Endothelial cell (in vitro differentiated cells): ENCODE measurements at places on chromosomes 7 and 10.

DNA sequence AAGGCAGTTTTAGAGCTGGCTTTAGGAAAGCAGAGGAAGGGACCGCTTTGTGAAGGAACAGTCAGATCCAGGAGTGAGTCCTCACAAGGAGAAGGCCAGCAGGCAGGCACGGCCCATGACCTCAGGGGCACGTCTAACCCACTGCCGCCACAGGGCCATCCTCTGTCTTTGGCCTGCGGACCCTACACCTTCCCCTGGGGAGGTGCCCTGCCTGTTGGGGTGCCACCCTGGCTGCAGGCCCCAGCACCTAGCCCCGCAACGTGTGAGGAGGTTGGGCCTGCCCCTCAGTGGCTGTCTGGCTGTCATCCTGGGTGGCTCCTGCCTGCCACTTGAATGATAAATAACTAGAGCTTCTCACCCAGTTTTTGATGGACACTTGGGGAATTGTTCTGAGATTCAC is 31.0 kb upstream of the TRIM8 start:
- DNase-seq = no peak
- peaks cover 54% of the 10 kb centered on the region for H3K4me1 ChIP-seq
- H3K36me3 ChIP-seq = peaks cover 31% of the 10 kb centered on the region
- H3K4me3 ChIP-seq = no peak overlapping the region

GRCh38 chr7:117841611-117842010 is 31.6 kb downstream of the CTTNBP2 start:
- no peak overlapping the region for H3K4me3 ChIP-seq
- no peak overlapping the region for H3K27ac ChIP-seq
- no peak for DNase-seq

- DNase-seq = no peak
- H3K27me3 ChIP-seq = peaks cover 1% of the 10 kb centered on the region
- peaks cover 7% of the 10 kb centered on the region for H3K4me1 ChIP-seq
- H3K4me3 ChIP-seq = no peak overlapping the region
These were observed 133.6 kb upstream of the ASAH2 start for GRCh38 chr10:50384898-50385297.

DNA sequence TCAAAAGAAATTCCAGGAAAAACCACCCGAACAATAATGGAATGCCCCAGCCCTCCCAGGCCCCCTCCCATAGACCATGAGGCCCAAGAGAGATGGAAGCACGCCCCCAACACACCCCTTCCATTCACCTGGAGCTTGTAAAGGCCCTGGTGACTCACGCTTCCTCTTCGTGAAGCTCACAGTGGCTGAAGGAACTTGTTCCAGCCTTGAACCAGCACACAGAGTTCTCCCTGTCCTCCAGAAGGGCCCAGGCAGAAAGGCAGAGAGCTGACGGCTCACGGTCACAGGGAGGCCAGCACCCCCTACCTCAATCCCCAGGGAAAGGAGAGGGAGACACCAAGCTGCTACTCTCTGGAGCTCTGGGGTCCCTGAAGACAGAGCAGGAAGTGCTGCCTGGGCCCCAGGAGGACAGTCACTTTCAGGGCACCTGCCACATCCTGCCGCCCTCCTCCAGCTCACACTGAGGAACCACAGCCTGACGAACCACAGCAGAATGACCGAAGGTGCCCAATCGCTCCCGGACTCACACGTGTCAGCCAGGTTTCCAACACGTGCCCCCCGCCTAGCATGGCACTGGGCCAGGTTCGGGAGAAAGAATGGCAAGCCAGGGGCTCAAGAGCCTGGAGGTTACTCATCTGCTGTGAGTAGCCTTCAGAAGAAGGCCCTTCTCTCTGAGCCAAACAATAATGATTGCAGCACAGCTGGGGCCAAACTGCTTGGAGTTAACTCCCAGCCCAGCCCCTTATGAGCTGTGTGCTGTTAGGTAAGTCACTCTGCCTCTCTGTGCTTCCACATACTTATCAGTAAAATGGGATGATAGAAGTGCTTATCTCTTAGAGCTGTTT is 52.8 kb downstream of the DLG5 start:
- DNase-seq = no peak
- peak overlapping the region; percentile 42 for H3K27ac ChIP-seq
- peaks cover 10% of the 10 kb centered on the region for H3K36me3 ChIP-seq
- peak overlapping the region; percentile 12 for H3K4me3 ChIP-seq
- peaks cover 54% of the 10 kb centered on the region for H3K4me1 ChIP-seq
- H3K27me3 ChIP-seq = peaks cover 17% of the 10 kb centered on the region

DNA sequence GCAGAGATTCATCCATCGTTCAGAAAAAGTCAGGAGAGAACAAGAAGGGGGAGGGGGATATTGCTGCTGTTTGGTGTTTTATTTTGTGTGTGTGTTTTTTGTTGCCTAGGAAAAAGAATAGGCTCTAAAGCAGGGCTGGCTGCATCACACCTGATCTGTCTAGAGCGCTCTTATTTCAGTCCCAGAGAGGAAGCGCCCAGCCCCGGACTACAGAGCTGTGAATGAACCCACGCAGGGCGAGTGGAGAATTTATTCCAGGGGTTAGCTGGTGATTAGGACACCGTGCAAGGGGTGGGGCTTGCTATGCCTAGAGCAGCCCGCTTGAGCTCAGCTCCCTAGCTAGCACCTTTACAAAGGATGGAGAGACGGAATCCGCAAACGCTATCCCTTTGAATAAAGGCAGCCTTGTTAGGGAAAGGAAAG is 621 bp upstream of the FAM13C start:
- DNase-seq = peak; percentile 50
- H3K4me3 ChIP-seq = peak overlapping the region; percentile 85
- H3K27ac ChIP-seq = peak overlapping the region; percentile 87
- H3K4me1 ChIP-seq = peaks cover 51% of the 10 kb centered on the region
- H3K36me3 ChIP-seq = no peaks in the 10 kb centered on the region

GRCh38 chr10:71231206-71231605 is 18.8 kb downstream of the UNC5B start:
- peaks cover 7% of the 10 kb centered on the region for H3K27me3 ChIP-seq
- no peak overlapping the region for H3K4me3 ChIP-seq
- H3K4me1 ChIP-seq = peaks cover 58% of the 10 kb centered on the region
- H3K36me3 ChIP-seq = peaks cover 14% of the 10 kb centered on the region
- no peak overlapping the region for H3K27ac ChIP-seq

DNA sequence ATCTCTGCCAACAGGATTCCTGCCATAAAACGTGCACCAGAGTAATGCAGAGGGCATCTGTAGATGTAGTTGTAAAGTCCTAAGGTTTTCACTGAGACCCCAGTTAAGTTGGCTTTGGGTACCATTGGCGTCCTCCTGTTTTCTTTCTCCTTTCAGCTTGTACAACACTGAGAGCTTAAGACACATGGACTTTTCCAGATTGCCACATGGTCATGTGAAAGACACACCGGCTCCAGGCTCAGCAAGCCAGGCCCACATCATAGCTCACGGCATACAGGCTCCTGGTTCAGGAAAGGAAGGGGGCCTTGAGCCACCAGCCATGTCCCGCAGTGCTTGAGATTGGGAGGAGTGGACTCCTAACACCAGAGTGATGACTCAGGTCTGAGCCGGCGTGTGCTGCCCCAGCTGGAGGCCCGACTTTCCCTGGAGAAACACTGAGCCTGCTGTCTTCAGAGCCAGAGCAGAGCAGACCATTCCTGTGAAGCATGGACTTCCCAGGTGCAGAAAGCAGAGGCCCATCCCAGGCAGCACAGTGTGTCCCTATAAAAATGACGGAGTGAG is 252.7 kb downstream of the PRPF18 start:
- H3K27me3 ChIP-seq = peaks cover 6% of the 10 kb centered on the region
- no peak overlapping the region for H3K27ac ChIP-seq
- DNase-seq = no peak
- H3K4me1 ChIP-seq = peaks cover 15% of the 10 kb centered on the region

DNA sequence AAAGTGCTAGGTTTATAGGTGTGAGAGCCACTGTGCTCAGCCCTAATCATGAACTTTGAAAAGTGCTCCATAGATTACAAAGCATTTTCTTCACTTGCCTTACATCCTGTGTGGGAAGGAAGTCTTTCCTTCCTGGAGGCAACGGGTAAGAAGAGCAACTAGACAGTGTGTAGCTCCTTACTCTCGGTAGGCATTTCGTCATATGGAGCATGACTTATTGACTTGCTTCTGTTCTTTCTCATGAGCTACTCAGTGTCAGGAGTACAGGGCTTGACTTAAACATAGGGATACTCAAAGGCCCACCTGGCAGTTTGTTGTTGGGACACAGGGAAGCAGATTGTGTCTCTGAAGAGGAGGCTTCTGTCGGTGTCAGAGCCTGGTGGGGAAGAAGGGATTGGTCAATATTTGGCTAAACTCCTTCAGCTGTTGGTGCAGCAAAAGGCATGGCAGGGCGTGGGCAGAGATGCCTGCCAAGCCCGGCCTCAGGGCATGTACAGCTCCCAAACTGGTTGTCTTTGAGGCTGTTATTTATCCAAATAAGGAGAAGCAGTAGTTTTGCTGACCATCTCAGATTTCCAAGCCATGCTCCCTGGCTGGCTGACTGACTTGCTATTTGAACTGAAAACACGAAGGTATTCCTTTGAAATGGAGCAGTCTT is 248.9 kb downstream of the KIAA1217 start:
- peaks cover 23% of the 10 kb centered on the region for H3K4me1 ChIP-seq
- H3K4me3 ChIP-seq = no peak overlapping the region
- DNase-seq = no peak
- H3K36me3 ChIP-seq = peaks cover 7% of the 10 kb centered on the region
- peak overlapping the region; percentile 64 for H3K27ac ChIP-seq

DNA sequence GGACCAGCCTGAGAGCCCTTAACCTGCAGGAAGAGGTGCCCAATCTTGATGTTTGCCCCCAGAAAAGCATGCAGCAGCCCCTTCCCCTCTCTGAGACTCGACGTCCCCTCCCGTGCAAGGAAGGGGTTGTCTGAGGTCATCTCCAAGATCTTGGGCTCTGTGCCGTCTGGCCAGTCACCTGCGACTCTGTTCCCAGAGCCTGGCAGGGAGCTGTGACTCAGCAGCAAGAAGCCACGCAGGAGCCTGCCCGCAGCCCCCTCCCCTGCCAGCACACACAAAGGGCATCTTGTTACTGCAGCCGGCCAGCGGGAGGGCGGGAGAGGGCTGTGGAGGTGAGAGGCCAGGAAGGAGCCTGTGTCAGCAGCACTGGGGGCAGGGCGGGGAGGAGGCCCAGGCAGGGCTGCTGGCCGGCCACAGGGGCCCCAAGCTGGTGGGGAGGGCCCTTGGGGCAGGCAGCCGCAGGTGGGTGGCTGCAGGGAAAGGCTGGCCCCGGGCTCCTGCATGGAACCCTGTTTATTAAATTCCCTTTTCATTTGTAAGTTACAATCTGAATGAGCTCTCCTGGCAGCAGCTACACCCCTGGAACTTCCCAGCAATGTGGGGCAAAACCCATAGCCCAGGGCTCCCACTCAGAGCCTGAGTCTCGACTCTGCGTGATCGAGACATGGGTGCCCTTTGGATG is 103.7 kb upstream of the ZMIZ1 start:
- no peak overlapping the region for H3K27ac ChIP-seq
- no peak overlapping the region for H3K4me3 ChIP-seq
- H3K36me3 ChIP-seq = no peaks in the 10 kb centered on the region
- peak; percentile 33 for DNase-seq
- H3K27me3 ChIP-seq = peaks cover 6% of the 10 kb centered on the region

- no peaks in the 10 kb centered on the region for H3K36me3 ChIP-seq
- no peak overlapping the region for H3K27ac ChIP-seq
- no peak for DNase-seq
- H3K4me3 ChIP-seq = no peak overlapping the region
- H3K4me1 ChIP-seq = peaks cover 8% of the 10 kb centered on the region
- H3K27me3 ChIP-seq = peaks cover 3% of the 10 kb centered on the region
These were observed 80.1 kb downstream of the SEC61G start for GRCh38 chr7:54678763-54679489.

GRCh38 chr7:130829415-130829814 is 95.4 kb upstream of the KLF14 start:
- H3K27me3 ChIP-seq = peaks cover 2% of the 10 kb centered on the region
- DNase-seq = no peak
- H3K36me3 ChIP-seq = no peaks in the 10 kb centered on the region
- no peaks in the 10 kb centered on the region for H3K4me1 ChIP-seq
- H3K27ac ChIP-seq = no peak overlapping the region
- no peak overlapping the region for H3K4me3 ChIP-seq

GRCh38 chr7:101162551-101163278 is 2.7 kb downstream of the VGF start:
- H3K4me1 ChIP-seq = peaks cover 15% of the 10 kb centered on the region
- peaks cover 26% of the 10 kb centered on the region for H3K27me3 ChIP-seq
- H3K27ac ChIP-seq = peak overlapping the region; percentile 67
- H3K4me3 ChIP-seq = no peak overlapping the region
- H3K36me3 ChIP-seq = peaks cover 11% of the 10 kb centered on the region
- peak; percentile 42 for DNase-seq

DNA sequence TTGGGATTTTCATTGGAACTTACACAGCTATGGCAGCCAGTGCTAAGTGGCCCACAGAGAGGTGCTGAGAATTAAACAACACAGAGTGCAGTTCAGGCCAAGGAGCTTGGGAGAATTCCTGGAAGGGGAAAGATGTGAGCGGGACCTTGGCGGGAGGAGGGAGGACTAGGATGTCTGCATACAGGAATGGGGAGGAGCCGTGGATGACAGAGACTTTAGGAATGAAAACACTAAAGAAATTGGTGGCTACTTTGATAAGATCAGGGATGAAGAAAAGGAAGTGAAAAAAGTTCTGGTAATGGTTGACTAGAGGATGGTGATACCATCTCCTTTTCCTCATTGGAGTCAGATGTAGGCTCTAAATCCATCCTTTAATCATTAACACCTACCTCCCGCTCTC is 234.2 kb upstream of the FZD8 start:
- no peak overlapping the region for H3K27ac ChIP-seq
- H3K4me3 ChIP-seq = no peak overlapping the region
- no peak for DNase-seq
- peaks cover 27% of the 10 kb centered on the region for H3K4me1 ChIP-seq
- H3K27me3 ChIP-seq = peaks cover 3% of the 10 kb centered on the region

DNA sequence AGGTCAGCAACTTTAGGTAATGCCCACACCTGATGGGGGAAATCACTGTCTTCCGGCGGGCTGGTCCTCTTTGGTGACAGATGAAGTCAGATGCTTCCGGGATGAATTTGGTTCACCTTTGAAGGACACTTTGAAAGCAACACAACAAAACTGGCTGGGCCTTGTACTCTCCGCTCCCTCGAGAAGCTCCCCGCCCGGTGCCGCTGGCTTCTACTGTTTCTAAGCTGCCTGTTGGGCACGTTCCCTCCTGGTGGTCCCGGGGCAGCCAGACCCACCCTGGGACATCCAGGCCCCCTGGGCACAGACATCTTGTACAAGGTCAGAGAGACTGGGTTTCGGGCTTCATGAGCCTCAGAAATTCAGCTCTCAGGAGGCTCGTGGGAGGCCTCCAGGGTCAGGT is 452.3 kb downstream of the DNAJB6 start:
- H3K27ac ChIP-seq = peak overlapping the region; percentile 36
- H3K4me1 ChIP-seq = no peaks in the 10 kb centered on the region
- H3K4me3 ChIP-seq = no peak overlapping the region

- H3K4me3 ChIP-seq = no peak overlapping the region
- H3K4me1 ChIP-seq = peaks cover 19% of the 10 kb centered on the region
- H3K27ac ChIP-seq = no peak overlapping the region
- no peaks in the 10 kb centered on the region for H3K27me3 ChIP-seq
- peaks cover 14% of the 10 kb centered on the region for H3K36me3 ChIP-seq
- no peak for DNase-seq
These were observed 15.4 kb downstream of the CCSER2 start for GRCh38 chr10:84343831-84344230.

GRCh38 chr7:145928937-145929336 is 187.7 kb upstream of the CNTNAP2 start:
- DNase-seq = no peak
- H3K4me1 ChIP-seq = no peaks in the 10 kb centered on the region
- H3K27me3 ChIP-seq = no peaks in the 10 kb centered on the region
- H3K4me3 ChIP-seq = no peak overlapping the region
- peaks cover 6% of the 10 kb centered on the region for H3K36me3 ChIP-seq

GRCh38 chr7:23207021-23207420 is 25.2 kb downstream of the NUP42 start:
- no peaks in the 10 kb centered on the region for H3K27me3 ChIP-seq
- no peak overlapping the region for H3K4me3 ChIP-seq
- H3K36me3 ChIP-seq = peaks cover 4% of the 10 kb centered on the region
- peaks cover 4% of the 10 kb centered on the region for H3K4me1 ChIP-seq
- H3K27ac ChIP-seq = no peak overlapping the region
